CD4-positive, alpha-beta memory T cell (primary cell): ENCODE measurements at places on chromosomes 7 and 10.

DNA sequence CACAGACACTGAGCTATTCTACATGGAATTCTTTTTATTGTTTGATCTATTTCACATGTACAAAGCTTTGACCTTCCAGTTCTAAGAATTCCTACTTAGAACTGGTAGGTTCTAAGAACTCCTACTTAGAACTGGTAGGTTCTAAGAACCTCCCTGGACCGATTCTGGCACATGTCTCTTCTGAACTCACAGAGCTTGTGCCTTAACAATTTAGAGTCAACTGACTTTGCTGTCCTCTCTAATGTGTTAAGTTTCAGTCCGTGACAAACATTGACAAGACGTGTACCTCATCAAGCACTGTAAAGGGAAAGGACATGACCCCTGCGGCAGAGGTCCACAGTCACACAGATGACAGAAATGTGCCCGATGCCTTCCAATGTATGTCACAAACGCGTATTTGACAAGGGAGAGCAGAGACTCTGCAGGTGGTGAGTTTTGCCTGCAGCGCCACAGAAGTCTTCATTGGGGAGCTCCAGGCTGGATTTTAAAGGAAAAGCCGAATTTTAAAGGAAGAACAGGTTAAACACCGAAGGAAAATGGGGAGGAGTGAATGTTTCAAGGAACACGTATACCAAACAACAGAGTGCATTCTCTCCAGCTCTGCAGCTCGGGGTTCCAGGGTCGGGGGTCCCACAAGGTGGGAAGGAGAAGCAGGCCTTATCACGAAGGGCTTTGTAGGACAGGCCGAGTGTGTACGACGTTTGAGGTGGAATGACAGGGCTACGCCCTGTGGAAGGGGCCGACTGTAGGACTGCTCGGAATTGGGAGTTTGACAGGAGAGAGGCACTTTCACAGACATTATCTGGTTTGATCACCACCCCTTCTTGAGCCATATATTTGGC is 161.1 kb upstream of the KLF14 start:
- DNase-seq, result no peak

- no peak for DNase-seq
Measured at GRCh38 chr10:86319676-86320075, 46.9 kb downstream of the GRID1 start.

DNA sequence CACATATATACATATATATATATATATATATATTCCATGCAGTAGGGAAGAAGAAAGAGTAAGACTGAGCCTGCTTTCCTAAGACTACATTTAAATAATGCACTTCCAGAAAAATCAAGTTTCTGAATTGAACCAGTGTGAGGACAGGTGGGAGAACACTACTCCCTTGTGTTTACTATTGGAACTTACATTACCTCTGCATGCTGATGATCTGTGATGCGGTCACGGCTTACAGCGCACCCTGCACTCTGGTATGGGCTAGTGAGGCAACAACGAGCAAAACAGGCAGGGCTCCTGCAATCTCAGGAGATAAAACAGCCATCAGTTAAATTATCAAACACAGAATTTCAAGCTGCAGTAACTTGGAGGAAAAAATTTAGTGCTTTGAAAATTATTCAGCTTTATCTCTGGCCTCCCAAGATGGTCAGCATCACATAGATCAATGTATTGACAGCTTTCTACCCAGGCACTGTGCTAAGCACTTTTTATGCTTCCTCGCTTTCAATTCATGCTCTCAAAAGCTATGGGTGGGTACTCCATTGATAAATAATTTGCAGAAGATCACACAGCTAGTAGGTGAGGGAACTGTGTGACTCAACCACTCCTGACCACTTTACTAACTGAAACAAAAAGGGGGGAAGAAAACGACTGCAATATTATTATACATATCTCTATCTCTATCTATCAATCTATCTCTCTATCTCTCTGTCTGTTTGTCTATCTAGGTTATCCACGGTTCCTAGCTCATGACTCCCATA is 20.5 kb upstream of the SLC16A12 start:
- DNase-seq, result no peak

DNA sequence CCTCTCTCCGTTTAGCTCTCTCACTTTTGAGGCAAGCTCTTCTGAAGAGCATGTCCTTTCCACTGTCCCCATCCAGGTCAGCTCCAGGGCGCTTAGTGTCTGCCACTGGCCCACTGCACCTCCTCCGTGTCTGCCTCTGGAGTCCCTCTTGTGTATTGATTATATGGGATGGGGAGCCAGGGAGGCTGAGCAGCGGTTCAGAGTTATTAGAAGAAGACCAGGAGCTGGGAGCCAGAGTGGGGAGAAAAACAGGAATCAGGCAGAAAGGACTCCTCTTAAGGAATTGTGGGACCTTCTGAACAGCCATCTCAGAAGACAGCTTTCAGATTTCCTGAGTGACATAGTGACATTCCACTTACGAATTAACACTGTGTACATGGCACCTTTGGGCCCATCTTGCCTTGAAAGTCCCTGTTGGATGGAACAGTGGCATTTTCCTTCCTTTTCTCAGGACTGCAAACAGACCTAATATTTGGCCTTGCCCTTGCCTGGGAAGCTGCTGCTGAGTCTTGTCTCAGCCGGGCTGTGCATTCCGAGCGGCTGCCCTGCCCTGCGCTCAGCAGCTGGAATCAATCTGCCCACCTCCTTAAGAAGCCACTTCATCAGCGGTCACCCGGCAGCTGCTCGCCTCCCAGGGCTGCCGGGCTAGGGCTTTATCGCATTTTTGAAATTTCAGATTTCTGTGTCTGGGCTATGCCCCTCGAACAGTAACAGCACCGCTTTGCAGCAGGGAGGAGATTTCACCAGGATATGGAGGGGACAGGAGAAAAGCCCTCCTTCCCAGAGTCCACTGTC is 81.1 kb upstream of the PRKG1 start:
- no peak for DNase-seq

DNA sequence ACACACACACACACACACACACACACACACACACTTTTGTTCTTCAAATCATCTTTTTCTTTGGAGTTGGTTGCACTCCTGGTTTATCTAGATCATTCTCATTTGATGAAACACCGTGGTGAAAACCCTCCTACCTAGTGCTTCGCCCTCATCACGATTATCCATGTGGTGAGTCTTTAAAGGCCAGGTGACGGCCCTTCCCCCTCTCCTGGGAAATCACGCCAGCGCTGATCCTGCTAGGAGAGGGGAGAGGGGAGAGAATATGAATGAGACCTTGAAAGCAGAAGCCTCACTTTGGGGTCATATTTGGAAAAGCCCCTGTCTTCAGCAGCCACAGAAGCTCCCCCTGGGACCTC is 103.9 kb upstream of the LRRC4 start:
- no peak for DNase-seq

DNA sequence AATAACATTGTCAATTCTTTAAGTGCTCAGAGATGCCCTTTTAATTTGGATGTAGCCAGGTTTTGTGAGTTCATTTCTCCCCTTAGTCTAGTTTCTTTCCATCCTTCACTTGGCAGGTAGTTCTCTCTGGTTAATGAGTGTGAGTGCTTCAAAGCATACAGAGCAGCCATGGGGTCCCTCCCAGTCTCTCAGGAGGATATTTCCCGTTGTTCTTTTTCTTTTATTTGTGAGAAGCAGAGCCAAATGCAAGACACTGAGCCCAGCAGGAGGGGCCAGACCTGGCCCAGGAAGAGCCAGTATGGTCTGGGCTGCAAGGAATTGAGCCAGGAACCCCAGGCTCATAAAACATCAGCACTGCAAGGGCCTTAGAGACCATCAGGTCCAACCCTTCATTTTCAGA is 52.4 kb downstream of the PLCE1 start:
- no peak for DNase-seq

- DNase-seq, result no peak
Measured at GRCh38 chr7:26919906-26920493, 55.6 kb upstream of the SKAP2 start.

DNA sequence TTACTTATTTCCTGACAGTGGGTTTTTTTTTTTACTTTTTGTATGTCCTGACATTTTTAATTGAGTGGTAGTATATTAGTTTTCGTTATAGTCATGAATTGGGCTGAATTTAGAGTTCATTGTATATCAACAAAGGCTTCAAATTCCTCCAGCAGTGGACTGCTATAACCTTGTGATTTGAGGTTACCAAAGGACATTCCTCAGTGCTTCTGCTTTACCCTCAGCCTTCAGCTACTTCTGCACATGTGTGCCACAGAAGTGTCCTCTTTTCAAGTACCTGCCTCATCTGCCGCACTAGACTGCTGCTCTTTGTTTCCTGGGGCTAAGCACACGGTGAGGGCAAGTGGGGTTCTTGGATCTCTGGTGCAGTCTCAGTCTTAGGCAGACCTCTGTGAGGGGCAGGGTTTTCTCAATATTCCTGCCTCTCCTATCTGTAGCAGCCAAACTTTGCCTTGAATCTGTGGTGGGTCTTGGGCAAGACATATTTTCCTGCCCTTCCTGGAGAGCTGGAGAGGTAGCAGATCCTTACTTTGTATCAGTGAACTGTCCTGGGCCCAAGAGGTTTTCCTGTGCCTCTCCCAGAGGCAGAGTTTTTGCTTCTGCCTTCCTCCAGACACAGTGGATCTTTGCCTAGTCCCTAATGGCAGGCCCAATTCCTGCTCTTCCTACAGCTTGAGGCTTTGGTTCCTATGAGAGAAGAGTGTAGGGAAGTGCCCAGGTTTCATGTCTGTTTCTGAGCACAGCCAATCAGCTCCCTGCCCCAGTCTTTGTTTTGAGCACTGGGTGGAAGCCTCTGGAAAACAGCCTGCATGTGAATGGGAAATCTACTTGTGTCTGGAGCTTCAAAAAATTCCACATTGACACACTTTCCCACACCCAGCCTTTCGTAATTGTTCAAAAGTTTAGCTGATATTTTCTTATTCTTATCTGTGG is 39.0 kb upstream of the STRIP2 start:
- DNase-seq, result no peak

GRCh38 chr7:123410273-123410904 is 124.0 kb downstream of the IQUB start:
- no peak for DNase-seq

- no peak for DNase-seq
Measured at GRCh38 chr7:92790992-92791391, 45.4 kb downstream of the CDK6 start.

DNA sequence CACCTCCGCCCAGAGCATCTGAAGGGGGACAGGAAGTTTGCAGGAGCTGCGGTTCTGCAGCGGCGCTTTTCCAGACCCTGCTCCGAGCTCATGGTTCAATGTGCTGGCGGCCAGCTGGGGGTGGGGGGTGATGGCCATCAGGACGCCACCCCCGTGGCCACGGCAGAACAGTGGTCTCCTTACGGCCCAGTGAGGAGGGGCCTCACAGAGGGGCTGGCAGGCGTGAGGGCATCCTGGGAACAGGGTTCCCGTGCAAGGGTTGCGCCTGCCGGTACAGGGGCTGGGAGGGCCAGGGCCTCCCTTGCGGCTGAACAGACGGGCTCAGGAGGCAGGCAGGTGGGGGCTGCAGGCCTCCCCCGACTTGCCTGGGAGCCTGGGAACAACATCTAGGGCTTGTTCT is 39.0 kb upstream of the GNA12 start:
- DNase-seq, result no peak

GRCh38 chr10:20142311-20142710 is 326.1 kb downstream of the PLXDC2 start:
- DNase-seq, result no peak

GRCh38 chr7:55348502-55348901 is 16.6 kb upstream of the LANCL2 start:
- DNase-seq, result no peak

- no peak for DNase-seq
Measured at GRCh38 chr7:57375783-57376182, 74.2 kb upstream of the ZNF716 start.

DNA sequence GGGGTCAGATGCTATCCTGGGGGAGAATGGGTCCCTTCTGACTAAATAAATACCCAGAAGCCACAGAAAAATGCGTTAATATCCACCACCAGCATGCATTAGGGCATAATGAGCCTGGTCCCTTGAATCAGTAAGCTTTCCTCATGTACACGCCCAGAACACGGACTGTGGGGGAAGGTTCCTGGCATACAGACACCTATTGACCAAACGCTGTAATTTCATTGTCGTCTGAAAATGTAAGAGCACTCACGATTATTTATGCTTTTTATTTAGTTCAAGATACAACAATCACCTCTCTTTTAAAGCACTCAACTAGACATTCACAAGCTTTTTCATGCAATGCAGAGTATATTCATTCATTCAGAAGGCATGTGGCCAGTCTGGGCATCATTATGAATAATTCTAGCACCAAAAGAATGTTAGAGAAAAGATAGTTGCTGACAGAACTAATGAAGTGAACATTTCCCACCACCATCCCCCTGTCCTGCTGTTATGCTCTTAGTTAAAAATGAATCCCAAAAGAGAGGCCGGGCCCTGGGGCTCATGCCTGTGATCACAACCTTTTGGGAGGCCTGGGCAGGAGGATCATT is 101.0 kb downstream of the SVIL start:
- DNase-seq, result no peak
